ENCODE measurements at places on chromosomes 5 and 9.
A peak's percentile ranks its signal among the peaks of the same experiment; 100 is the strongest.

DNA sequence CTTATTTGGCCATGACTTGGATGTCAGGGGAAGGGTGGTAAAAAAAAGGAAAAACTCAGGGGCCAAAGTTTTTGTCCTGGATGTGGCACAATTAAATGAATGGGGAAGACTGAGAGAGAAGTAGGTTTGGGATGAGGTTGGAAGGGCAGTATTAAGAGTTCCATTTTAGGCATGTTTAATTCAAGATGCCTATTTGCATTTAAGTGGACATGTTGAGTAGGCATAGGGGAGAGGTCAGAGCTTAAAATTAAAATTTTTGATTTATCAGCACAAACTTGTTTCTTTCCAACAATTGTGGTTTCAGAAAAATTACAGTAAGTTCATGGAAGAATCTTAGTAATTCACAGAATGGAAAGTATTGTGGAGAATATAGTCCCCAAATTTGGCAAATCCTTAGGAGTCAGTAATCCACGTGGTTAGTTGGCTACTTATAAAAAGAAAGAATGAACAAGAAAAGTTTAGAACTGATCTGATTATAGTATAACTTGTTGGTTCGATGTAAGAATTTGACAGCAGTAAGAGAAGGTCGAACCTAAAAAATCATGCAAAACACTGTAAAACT lies 265.9 kb downstream of the SAXO1 start:
- no peak for DNase-seq

- peak; percentile 9 for DNase-seq
These were observed 236.9 kb downstream of the PDE4D start for GRCh38 chr5:59656351-59657254.

- no peak for DNase-seq
These were observed 432.5 kb upstream of the MEF2C start for GRCh38 chr5:89315286-89316100.

GRCh38 chr5:144711172-144711571 lies 540.5 kb downstream of the KCTD16 start:
- DNase-seq, result peak; percentile 38

DNA sequence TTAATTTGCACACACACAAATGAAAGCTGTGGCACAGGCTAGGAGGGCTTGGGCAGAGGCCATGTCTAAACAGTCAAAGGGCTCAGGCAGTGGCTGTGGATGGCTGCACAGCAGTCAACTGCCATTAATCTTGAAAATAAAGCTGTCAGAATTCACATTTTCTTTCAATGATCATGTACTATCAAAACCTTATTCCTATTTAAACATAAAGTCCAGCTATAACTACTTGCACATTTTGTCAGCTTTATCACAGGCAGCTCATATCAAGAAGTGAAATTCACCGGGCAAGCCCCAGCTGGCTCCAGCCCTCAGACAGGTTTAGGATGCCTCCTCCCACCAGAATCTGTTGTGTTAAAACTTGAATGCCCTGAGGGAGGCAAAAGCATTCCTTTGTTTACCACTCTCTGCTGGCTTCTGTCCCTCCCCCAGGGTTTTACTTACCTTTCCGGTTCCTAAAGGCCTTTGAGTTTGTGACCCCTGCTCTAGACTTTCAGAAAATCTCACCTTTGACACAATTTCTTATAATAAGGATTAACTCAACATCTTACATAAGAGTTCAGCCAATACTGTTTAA lies 54.9 kb upstream of the GRAMD2B start:
- DNase-seq, result no peak

- DNase-seq, result no peak
These were observed 41.3 kb downstream of the LRSAM1 start for GRCh38 chr9:127492616-127493015.

All from Kasumi-1 (cell line).